ENCODE measurements at places on chromosomes 5 and 9.

- no peak for DNase-seq
These were observed 62.0 kb upstream of the CDH6 start for GRCh38 chr5:31131381-31131891.

- no peak for DNase-seq
These were observed 201.5 kb downstream of the RGS3 start for GRCh38 chr9:113665064-113665463.

- DNase-seq: no peak
These were observed 88.2 kb downstream of the FRMD3 start for GRCh38 chr9:83449983-83450382.

DNA sequence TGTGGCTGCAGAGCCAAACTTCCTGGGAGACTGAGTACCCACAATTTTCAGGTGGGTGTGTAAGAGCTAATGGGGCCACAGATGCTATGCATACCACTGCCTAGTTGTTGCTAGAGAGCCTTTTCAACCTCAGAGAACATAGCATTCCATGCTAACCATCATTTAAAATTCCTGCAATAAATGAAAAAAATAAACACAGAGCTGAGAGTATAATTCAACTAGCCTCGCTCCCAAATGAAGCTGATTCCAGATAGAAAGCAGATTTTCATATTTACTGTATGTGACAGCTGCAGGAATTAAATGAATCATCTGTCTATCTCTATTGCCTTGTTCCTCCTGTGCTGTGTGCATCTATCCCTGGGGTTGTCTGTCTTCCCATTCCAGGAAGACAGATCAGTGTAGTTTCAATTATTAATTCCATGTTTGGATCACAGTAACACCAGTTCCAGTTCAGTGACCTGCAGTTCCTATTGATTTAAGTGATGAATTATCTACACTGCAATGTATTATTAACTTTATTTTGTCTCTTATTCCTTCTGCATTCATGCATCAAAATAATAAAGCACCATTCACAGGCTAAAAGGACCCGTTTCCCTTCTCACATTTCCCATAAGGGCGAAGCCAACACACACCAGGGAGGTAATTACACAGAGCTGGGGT, 324.5 kb downstream of the SLIT3 start:
- DNase-seq: no peak

DNA sequence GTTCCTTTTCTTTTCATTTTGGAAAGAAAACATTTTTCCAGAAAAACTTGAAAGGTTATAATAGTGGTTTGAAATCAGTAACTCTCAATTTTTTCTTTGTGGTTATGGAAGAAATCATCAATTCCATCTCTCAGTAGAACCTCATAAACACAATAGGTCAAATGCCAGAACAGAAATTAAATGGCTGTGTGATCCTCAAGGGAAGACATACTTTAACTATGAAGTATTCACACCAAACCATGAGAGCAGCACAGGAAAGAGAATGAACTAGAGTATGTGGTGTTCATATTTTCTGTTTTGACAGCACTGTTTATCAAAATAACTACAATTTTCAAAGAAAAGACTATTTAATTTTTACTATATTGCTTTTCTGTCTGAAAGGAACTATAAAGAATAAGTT, 29.7 kb upstream of the EFNA5 start:
- DNase-seq: no peak

Data from brain pericyte (primary cell).